ENCODE measurements at places on chromosomes 13 and 19.

DNA sequence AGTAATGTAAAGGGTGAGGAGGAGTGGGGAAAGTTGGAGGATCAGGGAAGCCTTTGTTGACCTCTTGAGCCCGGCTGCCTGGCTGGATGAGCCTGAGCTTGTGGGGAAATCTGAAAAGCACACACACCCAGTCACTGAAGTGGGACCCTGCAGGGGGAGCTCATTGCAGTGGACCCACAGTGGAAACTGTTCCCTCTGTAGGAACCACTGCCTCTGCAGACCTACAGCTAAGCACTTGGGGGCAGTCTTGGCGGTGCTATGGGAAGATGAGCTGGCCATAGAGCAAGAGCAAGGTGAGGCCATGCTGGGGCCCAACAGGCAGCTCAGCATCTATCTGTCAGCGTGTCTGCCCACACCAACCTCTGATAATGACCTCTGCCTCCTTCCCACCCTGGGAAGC lies 294.8 kb downstream of the TSHZ3 start:
- DNase-seq: peak; percentile 43

DNA sequence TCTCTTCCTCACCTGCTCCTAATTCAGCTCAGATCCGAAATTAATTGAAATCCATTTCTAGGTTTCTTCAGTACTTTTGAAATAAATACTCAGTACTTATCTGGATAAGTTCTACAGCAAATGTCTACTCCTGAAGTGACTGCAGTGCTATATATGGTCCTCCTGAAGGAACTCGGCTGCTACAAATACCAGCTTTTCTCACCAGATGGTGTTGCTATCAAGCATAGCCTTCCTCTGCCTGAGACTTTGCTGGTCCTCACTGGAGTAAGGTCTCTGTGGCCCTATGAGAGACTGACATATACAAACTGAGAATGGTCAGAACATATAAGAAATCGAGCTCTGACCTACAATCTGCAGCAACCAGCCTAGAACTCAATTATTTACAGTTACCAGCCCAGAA lies 161.6 kb downstream of the NDFIP2 start:
- no peak for DNase-seq

DNA sequence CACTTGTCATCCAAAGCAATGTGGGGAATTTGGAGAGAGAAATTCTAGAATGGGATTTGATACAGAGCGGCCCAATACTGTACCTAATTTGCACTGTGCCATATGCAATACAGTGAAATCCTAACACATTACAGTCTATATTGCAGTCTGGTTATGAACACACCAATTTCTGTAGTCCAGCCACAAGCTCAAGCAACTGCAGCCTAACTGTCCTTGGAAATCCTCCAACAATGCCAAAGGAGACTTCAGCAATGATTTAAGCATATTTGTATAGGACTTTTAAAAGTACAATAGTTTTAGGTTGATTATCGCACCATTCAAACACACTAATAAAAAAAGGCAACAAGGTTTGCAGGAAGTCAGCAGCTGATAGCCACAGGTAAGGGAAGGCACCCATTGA lies 17.3 kb downstream of the DIAPH3 start:
- no peak for DNase-seq

DNA sequence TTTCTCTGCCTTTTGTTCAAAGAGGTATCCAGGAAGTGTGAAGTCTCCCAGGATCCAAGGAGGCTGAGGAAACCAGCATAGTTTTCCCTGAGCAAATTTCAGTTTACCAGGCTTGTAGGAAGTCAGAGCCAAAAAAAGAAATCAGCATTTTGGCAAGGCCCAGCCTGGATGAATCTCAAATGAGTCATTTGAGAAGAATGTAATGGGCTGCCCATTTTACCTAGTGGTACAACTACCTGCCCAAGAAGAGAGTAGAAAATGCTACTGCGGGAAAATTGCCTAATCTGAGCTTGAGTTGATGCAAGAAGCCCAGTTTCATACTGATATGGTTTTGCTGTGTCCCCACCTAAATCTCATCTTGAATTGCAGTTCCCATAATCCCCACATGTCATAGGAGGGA lies 284.1 kb upstream of the ZNF507 start:
- no peak for DNase-seq

- DNase-seq: no peak
Measured at GRCh38 chr13:51715613-51716012, 88.3 kb downstream of the DHRS12 start.

- DNase-seq: no peak
Measured at GRCh38 chr19:376111-376470, 31.5 kb upstream of the MIER2 start.

DNA sequence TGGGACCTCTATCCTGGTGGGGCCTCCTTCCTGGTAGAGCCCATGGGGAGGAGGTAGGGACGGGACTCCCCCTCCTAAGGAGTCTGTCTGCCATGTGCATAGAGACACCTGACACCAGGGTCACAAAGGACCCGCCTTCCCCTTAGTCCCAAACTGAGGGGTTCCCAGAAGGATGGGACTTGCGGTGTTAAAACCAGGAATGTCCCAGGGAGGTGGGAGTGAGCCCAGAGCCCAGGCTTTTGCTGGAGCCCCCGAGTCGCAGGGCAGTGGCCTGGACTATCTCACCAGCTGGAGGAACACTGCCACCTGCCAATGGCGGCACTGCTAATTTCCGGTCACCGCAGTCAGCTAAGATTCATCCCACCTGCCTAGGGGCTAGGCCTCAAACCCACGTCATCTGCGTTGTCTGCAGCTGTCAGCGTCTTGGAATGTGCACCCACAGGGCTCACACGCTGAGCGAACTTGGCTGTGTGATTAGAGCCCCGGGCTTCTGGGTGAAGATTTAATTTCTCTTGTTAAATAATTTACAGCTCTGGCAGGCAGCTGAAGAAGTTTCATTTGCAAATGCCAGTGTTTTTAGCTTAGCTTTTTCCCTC lies 31.9 kb upstream of the ATP11A start:
- no peak for DNase-seq

DNA sequence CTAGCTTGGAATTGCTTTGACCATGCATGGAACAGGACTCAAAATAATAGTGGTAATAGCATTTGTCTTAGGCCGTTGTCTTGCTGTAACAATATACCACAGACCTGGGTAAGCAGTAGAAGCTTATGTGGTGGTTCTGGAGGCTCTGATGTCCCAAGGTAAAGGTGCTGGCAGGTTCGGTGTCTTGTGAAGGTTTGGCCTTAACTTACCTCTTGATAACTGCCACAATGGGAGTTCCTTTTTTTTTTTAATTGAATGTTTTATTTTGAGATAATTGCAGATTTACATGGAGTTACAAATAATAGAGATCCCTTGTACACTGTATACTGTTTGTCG lies 5.8 kb downstream of the RPL21 start:
- DNase-seq: no peak

DNA sequence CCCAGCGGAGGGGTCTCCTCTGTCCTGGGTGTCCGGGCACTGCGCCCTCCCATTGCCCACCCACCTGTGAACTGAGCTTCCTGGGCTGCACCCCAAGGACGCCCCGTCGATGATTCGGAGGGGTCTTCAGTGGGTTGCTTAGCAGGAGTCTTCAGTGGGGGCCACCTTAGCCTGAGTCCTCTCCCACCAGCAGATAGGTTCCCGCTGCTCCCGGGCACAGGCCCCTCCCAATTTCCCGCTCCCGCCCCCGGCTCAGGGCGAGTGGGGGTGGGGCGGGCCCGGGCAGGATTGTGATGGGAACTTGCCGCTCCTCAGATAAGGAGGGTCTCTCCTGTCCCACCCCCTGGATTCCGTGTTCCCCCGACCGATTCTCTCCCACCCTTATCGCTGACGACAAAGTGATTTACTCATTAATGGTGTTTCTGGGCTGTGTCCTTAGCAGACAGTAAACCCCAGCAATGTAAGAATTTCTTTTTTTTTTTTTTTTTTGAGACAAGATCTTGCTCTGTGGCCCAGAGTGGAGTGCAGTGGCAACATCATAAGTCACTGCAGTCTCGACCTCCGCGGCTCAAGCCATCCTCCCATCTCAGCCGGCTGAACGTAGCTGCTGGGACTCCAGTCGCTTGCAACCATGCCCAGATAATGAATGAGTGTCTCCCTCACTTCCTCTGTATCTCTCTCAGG lies 655 bp upstream of the S1PR5 start:
- DNase-seq: peak; percentile 32

GRCh38 chr13:27534981-27535380 lies 84.6 kb upstream of the MTIF3 start:
- no peak for DNase-seq

- no peak for DNase-seq
Measured at GRCh38 chr19:3723883-3724282, 15.7 kb downstream of the TJP3 start.

- no peak for DNase-seq
Measured at GRCh38 chr13:108383667-108384066, 114.1 kb downstream of the TNFSF13B start.

DNA sequence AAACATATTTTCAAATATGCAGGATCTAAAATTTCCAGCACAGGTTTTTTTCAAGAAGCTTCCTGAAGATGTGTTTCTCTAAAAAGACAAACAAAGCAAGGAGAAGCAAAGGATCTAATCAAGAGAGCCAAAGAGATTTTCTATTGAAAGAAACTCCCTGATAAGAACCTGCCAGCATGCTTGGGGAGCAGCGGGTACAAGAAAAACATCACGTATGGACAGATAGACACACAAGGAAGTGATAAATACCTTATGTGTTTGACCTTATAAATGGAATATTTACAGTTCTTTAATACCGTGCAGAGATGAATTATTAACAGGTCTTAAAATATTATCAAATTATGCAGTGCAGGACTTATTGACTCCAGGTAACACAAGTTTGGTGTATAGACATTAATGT lies 562.1 kb downstream of the DACH1 start:
- no peak for DNase-seq

- no peak for DNase-seq
Measured at GRCh38 chr13:97308735-97309429, 86.7 kb downstream of the MBNL2 start.

DNA sequence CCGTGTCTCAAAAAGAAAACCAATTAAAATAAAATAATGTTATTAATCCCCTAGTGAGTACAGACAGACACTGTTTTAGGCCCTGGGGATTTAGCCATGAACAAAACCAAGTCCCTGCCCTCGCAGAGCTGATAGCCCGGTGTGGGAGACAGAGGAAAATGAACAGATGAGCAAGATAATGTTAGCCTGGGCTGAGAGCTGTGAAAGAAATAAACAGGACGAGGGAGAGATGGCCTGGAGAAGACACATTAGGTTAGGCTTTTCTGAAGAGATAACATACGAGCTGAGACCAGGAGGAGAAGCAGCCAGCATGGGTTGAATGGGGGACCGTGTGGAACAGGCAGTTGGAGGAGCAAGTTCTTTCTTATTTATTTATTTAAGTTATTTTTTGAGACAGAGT lies 9.0 kb downstream of the RELB start:
- DNase-seq: no peak

DNA sequence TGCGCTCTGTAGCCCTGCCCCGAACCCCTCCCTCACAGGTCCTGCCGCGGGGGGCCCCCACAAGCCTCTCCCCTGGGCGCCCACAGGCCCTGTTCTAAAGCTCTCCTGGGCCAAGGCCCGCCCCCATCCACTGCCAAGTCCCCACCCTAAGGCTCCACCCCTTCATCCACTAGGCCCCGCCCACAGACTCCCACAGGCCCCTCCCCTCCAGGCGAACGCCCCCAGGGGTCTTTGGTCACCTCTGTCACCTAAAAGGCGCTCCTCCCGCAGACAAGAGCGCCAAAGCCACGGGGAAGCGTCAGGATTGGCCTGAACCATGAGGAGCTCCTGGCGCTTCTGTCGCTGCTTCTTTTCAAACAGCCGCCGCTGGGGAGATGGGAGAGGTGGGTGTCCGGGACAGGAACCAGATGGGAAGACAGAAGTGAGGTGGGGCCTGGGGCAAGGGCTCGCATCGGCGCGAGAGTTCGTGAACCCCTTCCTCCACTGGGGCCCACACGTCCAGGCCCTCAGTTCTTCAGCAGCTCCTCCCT lies 2.3 kb downstream of the TULP2 start:
- peak; percentile 59 for DNase-seq

DNA sequence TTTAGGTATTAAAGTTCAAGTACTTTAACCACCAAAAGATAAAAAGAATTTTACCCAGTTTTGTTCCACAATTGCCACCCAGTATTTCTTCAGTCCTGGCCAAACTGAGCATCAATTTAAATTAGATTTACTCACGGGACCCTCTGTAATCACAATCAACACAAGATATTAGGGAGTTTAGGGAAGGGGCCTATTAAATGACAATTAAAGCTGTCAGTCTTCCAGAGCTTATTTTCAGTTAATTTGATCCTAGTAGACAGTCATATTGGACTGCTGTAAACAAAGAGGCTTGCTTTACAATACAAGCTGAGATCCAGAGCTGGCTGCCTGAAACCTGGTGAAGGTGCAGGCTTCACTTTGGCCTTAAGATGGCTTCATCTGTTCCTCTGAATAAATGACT lies 321.2 kb upstream of the NBEA start:
- no peak for DNase-seq

DNA sequence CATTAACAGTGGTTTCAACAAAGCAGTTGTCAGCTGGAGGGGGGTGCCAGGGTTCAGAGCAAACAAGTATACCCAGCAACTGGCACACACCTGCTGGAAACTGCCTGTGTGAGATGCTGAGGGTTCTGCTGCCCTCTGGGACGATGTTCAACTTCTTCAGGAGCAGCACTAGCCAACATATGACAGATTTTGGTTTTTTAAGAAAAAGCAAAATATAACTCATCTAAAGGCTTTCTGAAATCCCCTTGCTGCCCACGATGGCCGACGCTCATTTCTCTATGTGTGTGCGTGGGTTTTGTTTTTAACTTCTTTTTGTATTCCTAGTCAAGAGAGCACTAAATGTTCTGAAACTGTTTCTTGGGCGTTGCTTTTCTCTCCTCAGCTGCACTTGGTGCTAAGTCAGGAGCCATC lies 79.9 kb downstream of the MRPL57 start:
- DNase-seq: no peak

DNA sequence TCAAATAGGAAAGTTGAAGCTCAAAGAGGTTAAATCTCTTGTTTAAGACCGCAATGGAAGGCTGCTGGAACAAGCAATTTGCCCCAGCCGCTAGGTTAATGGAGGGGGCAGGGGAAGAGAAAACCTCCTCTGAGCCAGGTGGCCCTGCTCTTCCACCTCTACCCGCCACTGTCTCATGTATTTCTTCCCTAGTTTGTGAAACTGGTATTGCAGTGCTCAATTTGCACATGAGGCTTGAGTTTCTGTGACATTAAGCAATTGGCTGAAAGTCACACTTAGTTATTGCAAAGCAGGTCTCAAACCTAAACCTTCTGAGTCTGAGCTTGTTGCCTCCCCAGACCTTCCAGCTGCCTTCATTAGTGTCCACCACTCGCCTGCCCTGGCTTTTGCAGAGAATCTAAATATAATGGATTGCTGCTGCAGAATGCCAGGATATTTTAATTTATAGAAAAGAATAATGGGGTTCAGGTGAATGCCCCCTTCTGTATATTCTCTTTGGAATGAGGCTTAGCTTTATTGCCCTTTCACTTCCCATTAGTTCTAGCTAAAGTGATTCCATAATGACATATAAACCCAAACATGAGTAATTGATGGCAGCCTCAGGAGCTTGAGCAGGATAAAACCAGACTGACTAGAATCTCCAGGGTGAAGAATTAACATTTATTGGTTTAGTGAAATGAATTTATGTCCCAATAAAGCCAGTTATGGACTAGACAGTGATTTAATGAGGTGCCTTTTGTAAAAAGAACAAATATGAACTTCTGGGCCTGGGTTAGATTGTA lies 27.0 kb upstream of the OLFM4 start:
- no peak for DNase-seq

All from CD4-positive, alpha-beta T cell treated with Interleukin-10 for 1 hour (primary cell).